ENCODE measurements at places on chromosomes 2 and 18. TPM values are rescaled to one million over a fixed set of nuclear protein-coding genes. Genes with fewer than 3 reads are reported as not detected.

- no peak for DNase-seq
Observed at GRCh38 chr2:88036606-88037005, 19.0 kb downstream of the KRCC1 start.

- no peak for DNase-seq
Observed at GRCh38 chr2:42929546-42930024, 137.2 kb upstream of the HAAO start.

DNA sequence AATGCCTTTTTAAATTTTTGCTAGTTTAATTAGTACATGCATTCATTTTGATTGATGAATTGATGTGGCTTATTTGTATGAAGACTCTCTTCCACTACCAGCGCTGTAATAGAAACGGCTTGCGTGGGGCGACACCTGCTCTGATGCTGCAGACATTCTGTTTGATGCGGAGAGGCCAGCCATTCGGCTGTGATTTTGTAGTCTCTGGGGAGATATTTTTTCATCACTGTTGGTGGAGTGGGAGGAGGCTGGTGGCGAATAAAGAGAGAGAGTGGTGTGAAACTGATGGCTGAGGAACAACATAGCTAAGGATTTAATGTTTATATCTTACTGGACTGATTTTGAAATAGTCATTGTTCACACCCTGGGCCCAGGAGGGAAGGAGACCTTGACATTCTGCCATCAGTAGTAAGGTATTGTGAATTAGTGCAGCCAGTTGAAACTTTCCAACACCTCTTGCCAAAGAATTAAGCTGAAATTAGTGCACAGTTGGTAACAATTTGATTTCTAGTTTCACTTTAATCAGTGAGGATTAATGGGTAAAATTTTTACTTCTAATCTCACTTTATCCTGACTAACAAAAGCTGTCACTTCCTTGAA lies 224.1 kb downstream of the MTX2 start:
- DNase-seq: no peak

GRCh38 chr18:48637081-48637990 lies 98.5 kb downstream of the CTIF start:
- DNase-seq: no peak

DNA sequence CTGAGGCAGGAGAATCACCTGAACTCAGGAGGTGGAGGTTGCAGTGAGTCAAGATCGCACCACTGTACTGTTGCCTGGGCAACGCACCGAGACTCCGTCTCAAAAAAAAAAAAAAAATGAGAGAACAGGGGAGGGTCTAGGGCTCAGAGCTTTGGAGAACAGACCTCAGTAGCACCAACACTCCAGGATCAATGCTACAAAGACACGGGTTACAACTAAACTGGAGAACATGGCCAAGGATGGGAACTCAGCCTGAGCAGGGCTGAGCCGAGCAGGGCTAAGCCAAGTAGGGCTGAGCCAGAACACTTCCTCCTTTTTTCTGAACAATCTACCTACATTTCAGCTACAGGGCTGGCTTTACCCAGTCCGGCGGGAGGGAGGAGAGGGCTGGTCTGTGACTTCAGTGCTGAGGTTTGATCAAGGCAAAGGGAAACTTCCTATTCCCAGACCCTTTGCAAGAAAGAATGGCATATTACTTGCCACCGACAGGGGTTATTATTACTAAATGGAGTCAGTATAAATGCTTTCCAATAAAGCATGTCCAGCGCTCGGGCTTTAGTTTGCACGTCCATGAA lies 2.9 kb upstream of the CASP8 start:
- DNase-seq: peak; percentile 74

GRCh38 chr2:234695981-234696380 lies 199.1 kb upstream of the ARL4C start:
- no peak for DNase-seq

GRCh38 chr2:13522917-13523821 lies 806.4 kb downstream of the TRIB2 start:
- no peak for DNase-seq

DNA sequence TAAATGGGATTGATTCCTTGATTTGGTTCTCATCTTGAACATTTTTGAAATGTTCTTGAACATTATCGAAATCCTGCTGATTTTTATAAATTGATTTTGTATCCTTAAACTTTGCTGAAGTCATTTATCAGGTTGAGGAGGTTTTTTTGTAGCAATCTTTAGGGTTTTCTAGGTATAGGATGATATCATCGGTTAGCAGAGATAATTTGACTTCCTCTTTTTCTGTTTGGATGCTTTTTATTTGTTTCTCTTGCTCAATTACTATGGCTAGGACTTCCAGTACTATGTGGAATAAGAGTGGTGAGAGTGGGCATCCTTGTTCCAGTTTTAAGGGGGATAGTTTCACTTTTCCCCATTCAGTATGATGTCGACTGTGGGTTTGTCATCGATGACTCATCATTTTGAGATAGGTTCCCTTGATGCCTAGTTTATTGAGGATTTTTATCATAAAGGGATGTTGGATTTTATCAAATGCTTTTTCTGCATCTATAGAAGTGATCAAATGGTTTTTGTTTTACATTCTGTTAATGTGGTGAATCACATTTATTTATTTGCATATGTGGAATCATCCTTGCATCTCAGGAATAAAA lies 201.5 kb upstream of the ZSWIM2 start:
- DNase-seq: no peak

DNA sequence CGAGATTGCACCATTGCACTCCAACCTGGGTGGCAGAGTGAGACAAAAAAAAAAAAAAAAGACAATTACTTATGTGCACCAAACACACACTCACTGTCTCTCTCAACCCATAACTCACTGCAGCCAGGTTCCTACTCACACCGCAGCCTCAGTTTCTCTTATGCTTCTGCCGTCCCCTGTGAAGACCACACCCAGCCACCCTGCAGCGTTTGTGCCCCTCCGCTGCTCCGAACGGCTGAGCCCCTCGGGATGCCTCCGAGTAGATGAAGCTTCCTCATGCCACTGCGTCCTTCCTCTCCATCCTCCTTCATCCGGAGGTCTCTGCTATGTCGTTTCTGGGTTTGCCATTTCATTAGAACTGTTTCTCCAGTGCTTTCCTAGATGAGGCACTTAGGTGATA lies 160.1 kb downstream of the TWIST2 start:
- no peak for DNase-seq

GRCh38 chr18:13446610-13447461 lies 228.3 kb downstream of the LDLRAD4 start:
- DNase-seq: peak; percentile 51

DNA sequence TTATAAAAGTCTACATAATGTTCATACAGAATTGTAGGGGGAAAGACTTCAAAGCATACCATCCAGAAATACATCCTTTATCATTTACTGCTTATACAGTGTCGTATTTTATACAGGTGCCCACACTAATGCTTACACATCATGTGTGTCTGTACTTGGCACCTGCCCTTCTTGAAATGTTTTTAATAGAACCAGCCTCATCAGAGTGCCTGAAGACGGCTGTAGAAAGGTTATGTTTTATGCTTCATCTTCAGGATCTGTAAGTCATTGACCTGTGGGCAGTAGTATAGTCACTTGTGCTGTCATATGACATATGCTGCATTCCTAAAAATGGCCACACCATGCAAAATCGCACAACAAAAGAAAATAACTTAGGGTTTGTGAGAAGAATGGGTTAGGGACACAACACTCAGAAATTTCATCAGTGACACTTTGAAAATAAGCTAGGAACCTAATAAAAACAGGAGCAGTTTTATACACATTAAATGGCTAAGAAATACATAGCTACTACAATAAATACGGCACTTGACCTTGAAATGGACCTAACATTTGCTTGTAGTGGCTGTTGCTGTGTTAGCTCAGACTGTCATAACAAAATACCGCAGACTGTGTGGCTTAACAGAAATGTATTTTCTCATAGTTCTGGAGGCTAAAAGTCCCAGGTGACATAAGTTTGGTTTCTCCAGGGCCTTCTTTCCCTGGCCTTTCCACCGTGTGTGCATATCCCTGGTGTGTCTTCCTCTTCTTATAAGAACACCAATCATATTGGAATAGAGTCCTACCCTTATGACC lies 112.6 kb downstream of the CERS6 start:
- DNase-seq: no peak

GRCh38 chr2:199833525-199833924 lies 17.5 kb downstream of the FTCDNL1 start:
- no peak for DNase-seq

GRCh38 chr18:50218432-50219197 lies 23.7 kb upstream of the MYO5B start:
- peak; percentile 54 for DNase-seq

GRCh38 chr2:144515696-144516410 lies 4.1 kb downstream of the ZEB2 start:
- peak; percentile 69 for DNase-seq

DNA sequence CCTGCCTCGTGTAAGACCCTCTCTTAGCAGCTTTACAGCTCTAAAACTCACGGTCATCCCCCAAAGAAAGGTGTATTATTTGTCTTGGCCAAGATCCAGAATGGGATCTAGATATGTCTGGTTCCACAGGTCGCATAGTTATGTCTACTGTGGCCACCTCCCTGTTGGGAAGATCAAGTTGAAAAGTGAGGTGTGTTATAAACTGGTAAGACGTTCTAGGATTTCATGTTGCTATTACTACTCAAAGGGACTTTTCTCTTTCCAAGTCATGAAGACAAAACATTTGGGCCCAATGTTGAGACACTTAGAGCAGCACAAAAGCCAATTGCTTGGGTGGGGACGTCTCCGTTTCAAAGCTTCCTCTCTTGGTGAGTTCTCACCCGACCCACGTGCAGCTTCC lies 766.0 kb downstream of the RNF144A start:
- DNase-seq: no peak

- no peak for DNase-seq
Observed at GRCh38 chr2:141911485-141912066, 219.2 kb downstream of the LRP1B start.

- DNase-seq: peak; percentile 48
Observed at GRCh38 chr2:120552800-120553481, 182.7 kb upstream of the GLI2 start.

DNA sequence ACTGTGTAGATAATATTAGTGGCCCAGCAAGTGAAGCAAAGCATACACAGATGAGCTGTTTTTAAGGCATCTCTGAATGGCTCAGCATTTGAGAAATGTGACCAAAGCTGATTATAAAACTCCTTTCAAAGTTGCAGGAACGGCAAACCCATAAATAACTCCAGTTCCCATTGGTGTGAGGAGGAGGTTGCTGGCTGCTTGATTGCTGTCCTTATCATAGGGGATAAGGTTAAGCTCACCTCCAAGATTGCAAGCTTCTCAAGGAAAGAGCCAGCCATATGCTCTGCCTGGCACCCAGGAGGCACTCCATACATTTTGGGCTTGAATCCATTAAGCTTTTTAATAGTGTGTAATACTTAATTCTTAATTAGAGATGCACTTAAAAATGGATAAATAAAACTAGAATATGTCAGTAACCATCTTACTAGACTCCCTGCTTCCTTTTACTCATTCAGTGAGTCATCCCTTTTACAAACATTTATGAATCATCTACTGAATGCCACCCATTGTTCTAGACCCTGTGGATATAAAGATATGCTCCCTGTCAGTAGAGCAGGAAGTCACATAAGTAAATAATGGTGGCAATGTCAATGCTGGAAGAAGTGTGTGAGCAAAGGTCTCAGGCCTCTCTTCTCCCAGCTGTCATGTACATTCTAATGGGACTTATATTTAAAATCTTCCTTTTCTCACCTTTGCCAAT lies 99.3 kb downstream of the SPATS2L start:
- DNase-seq: no peak

DNA sequence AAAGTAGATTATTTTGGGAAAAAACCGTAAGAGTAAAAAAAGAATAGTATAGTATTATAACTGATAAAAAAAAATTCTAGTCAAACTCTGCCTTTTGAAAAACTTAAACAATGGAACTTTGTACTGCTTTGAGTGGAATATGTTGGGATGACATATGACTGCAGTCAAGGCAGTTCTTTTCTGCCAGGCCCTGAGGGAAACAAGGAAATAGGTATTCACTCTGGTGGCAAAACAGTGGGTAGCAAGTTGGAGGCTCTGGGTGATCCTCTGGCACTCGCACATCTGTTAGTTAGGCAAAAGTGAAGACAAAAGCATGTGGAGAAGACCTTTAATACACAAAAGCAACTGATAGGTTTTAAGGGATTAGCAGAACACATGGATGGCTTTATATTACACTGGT lies 102.2 kb downstream of the ARHGEF33 start:
- no peak for DNase-seq

Gene PIKFYVE
- total RNA-seq: 32.6 TPM

Gene CDH2
- total RNA-seq: 0.14 TPM

Gene AGXT
- total RNA-seq: not detected

Gene CHST9
- not detected for total RNA-seq

Gene C1QL2
- total RNA-seq: not detected

Gene SKA1
- 45.6 TPM for total RNA-seq

Gene ZFP36L2
- 158 TPM for total RNA-seq

Gene TCF23
- not detected for total RNA-seq

Gene MAL
- 54.6 TPM for total RNA-seq

Gene RGPD3
- total RNA-seq: not detected
